ENCODE measurements at places on chromosomes 16 and 17.

GRCh38 chr16:83137326-83137781 lies 510.6 kb downstream of the CDH13 start:
- DNase-seq: no peak

GRCh38 chr17:56047331-56047730 lies 105.9 kb upstream of the ANKFN1 start:
- no peak for DNase-seq

DNA sequence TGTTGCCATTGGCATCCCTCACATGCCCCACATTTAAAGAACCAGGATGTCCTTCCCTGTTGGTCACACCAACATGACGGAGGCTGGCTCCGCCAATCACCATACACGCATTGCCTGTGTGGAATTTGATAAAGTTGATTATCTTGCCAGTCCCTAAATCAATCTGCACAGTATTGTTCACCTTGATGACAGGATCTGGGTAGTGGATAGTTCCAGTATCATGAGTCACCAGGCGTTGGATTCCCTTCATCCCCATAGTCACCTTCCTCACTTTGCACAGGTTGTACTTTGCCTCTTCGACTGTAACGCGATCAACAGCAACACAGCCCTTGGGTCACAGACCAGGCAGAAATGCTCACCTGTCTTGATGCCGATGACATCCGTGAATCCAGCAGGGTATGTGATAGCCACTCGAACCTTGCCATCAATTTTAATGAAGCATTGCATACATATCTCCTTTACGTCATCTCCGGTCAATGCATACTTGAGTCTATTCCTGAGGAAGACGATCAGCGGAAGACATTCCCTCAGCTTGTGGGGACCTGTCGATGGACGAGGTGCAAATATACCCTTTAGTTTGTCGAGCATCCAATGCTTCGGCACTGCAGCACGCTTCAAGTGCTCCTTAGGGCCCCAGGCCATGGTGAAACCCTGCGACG lies 14.2 kb downstream of the CTRB2 start:
- DNase-seq: peak; percentile 32

DNA sequence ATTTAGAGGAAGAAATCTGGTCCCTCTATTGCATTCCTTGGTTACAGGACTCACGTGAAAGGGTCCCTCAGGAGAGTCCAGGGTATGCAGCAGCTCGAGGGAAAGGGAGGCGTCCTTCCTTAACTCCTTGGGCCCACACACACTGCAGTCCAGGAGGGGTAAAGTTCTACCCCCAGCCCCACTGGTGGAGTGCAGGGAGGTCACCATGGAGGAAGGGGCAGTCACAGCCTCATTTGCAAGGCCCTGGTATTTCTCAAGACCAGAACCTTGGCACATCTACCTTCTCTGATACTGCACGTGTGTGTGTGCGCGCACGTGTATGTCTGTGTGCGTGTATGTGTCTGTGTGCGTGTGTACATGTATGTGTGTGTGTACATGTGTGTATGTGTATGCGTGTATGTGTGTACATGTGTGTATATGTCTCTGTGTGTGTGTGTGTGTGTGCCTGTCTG lies 11.1 kb downstream of the HIC1 start:
- no peak for DNase-seq

GRCh38 chr16:9012848-9013507 lies 49.3 kb upstream of the USP7 start:
- DNase-seq: no peak

GRCh38 chr17:4951486-4951885 lies 567 bp downstream of the ENO3 start:
- DNase-seq: no peak

- DNase-seq: no peak
These were observed 369.0 kb upstream of the DYNLRB2 start for GRCh38 chr16:80171746-80172145.

GRCh38 chr17:57553991-57554825 lies 190.9 kb downstream of the CCDC182 start:
- no peak for DNase-seq

DNA sequence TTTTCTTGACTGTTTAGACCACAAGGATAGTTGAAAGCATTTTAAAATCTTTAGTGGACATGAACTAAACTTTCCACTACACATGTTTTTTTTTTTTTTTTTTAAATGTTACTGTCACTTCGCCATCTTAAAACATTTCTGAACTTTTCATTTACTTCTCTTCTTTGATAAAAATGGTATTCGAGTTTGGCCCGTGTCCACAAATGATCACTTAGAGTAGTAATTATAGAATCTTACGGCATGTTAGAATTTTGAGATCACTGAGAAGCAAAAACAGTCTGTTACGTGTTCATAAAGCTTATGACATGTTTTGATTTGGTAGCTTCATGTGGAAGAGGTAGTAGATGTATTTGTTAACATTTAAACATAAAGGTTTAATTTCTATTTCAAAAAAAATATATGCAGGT lies 1.1 kb downstream of the NSRP1 start:
- no peak for DNase-seq

DNA sequence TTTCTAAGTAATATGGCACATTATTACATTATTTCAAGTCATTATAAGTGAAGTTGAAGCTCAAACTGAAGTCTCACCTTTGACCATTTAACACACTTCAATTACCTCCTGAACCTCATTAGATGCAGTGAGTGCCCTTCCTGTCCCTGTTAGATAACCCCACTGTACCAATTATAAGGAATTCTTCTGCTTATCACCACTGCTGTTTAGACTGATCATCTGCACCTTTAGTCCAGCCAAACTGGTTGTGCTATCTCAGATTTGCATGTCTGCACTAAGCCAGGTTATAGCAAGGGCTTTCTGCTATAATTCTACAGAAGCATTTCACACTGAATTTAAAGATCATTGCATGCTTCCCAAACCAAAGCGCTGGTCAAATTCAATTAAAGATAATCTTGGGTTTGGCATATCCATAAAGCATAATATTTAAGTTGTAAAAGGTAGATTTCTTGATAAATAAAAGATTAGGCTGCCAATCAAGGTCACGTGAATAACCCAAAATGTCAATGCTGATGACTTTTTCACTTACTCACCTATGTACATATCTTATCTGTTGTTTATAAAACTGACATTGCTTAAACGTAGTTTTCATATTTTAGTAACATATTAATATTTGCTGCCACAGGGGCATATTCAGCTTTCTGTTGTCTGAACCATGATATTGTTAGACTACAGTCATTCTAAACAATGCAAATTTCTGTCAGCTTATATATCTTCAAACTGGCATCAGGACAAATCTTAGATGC lies 11.9 kb downstream of the ITFG1 start:
- no peak for DNase-seq

DNA sequence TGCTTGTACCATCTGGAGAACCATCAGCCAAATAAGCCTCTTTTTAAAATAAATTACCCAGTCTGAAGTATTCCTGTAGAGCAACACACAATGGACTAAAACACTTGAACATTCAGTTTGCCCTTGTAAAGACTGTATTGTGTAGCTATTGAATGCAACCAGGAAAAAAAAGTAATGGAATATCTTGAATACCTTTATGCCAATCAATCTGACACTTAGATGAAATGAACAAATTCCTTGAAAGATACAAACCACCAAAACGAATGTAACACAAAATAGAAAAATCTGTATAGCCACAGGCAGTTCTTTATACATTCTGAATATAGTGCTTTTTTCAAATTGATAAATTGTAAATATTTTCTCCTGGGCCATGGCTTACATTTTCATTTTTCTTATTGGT lies 63.3 kb upstream of the KCNJ16 start:
- DNase-seq: no peak

GRCh38 chr17:59707149-59707970 lies at the start of the genes PTRH2 and VMP1:
Gene PTRH2 (minus strand): TSS chr17:59707430. CDS start chr17:59697978, 9,452 bp downstream.
Gene VMP1 (plus strand): TSS chr17:59707654. CDS start chr17:59731447, 23,793 bp downstream.
- DNase-seq: peak; percentile 98

DNA sequence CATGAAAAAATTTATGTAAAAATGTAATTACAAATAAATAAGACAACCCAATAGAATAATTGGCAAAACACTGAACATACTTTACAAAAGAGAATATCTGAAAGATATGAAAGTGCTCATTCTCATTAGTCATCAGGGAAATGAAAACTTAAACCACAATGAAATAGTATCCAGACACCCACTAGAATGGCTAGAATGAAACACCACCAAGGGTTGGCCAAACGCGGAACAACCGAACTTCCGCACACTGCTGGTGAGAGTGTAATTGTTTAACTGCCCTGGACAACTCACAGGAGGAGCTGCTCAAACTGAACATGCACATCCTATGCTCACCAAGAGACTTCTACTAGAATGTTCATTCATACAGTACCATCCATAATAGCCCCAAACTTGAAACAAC lies 5.8 kb upstream of the ZDHHC7 start:
- DNase-seq: no peak

Data from ureter (tissue), 1 donor.